RKO (cell line): ENCODE measurements at places on chromosomes 3 and 15.
A peak's percentile ranks its signal among the peaks of the same experiment; 100 is the strongest.

GRCh38 chr3:21624524-21624923, 126.5 kb downstream of the ZNF385D start:
- no peak for DNase-seq

DNA sequence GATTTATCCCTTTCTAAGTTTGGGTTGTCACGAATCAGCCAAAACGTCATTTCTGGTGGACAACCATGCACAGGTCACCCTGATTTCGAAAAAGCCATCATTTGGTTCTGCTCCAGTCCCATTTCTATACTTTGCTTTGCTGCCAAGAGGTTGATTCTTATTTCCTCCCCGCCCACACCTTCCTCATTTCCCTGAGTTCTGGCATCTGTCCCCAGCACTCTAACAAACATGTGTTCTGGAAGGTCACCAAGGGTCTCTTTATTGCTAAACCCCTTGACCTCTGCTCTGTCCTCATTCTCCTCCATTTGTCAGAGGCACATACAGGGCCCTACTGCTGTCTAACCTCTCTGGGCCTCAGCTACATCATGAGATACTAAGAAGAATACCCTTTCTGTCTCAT, 36.4 kb upstream of the PTPRG start:
- DNase-seq, result no peak

GRCh38 chr15:74184582-74185091, 11.1 kb downstream of the ISLR start:
- DNase-seq, result no peak

GRCh38 chr3:172040078-172040980, 951 bp downstream of the FNDC3B start:
- DNase-seq, result peak; percentile 77

GRCh38 chr15:28114721-28115622, 15.9 kb upstream of the OCA2 start:
- no peak for DNase-seq

- no peak for DNase-seq
Observed at GRCh38 chr3:172140499-172141391, 101.4 kb downstream of the FNDC3B start.

GRCh38 chr3:128060473-128061381, 8.5 kb downstream of the SEC61A1 start:
- DNase-seq, result peak; percentile 75

- no peak for DNase-seq
Observed at GRCh38 chr3:136741063-136741462, 11.1 kb downstream of the STAG1 start.

GRCh38 chr3:61832375-61833229, 271.2 kb downstream of the PTPRG start:
- DNase-seq, result no peak

- DNase-seq, result no peak
Observed at GRCh38 chr3:64078966-64079365, 55.7 kb upstream of the PSMD6 start.

DNA sequence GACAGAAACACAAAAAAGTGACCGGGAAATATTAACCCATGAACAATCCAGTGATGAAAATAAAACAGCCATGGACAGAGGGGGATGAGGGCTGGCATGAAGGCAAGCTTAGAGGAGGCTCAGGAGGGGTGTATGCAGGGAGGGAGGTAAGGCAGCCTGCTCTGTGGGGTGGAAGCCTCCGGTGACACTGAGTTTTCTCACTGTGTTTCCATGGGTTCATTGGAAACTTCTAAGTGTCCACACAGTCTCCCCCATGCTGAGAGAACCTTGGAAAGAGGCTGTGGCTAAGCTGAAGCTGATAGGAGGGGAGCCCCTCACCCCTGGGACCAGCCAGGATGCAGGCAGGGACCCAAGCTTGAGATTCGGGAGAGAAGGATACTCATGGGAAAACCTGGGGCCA, 6.8 kb upstream of the SKOR1 start:
- no peak for DNase-seq

- DNase-seq, result no peak
Observed at GRCh38 chr3:186613637-186614265, 891 bp downstream of the AHSG start.

DNA sequence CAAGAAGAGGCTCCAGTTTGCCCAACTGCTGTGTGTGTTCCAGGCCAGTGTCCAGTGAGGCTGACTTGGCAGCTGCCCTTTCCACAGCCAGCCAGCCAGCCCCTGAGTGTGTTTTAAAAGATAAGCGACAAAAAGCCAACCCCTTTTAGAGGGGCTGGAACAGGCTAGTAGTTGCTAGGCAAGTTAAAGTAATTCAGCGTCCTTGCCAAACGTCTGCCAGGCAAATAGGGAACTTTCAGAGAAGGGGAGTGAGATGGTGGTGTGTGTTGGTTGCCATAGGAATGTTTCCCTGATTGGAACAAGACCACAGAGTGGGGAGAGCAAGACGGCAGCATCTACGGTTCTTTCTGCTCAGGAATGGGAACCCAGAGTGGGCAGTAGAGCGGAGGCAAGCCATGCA, 86.3 kb downstream of the TMEM108 start:
- no peak for DNase-seq

DNA sequence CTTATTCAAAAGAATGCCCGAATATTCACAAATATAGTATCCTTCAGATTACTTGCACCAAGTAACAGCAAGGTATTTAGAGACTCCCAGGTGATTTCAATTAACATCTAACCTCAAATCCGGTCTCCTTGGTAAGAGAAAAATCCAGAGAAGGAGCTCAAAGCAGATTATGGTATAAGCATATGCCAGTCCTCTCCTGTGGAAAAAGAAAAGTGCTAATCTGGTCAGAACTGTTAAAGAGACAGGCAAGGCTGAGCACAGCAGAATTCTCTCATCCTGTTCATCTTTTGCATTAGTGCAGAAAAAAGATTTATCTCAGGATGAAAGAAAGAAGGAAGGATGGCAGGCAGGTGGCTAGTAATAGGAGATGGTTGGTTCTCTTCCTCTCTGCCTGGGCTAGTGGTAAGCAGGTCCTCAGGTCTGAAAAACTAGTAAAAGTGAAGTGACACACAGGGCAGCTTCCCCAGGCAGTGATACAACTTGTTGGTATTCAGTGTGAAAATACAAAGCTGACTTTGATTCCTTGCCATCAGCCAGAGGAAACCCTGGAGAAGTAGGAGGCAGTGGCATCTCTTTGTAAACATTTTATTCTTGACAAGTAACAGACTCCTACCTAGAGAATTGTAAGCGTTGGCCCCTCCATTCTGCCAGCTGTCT, 14.2 kb downstream of the ATXN7 start:
- no peak for DNase-seq

DNA sequence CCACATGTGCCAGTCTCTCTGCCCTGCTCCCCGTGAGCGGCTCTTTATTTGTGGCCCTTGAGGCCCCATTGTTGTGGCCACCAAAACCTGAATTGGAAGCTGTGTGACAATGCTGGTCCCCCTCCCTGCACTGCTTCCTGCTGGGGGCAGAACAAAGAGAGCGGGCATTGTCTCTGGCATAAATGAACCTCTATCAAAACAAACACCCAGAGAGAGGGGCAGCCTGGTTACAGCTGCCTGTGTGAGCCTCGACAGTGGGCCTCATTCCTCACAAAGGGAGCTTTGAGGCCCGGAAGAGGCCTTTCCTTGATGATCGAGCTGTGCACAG, 152.9 kb downstream of the IGF1R start:
- no peak for DNase-seq

- DNase-seq, result peak; percentile 36
Observed at GRCh38 chr3:63193647-63194046, 84.5 kb upstream of the SYNPR start.

- no peak for DNase-seq
Observed at GRCh38 chr3:61464518-61465140, 96.7 kb upstream of the PTPRG start.

- no peak for DNase-seq
Observed at GRCh38 chr3:12661926-12662592, 1.9 kb downstream of the RAF1 start.

- DNase-seq, result no peak
Observed at GRCh38 chr3:35971686-35972085, 332.4 kb downstream of the ARPP21 start.

GRCh38 chr3:89964347-89964746, 856.9 kb downstream of the EPHA3 start:
- no peak for DNase-seq

GRCh38 chr3:13142552-13143380, 69.5 kb upstream of the IQSEC1 start:
- no peak for DNase-seq

GRCh38 chr15:41333026-41333562, 413 bp downstream of the NUSAP1 start:
- DNase-seq, result no peak
